ENCODE measurements at places on chromosomes 5 and 9. TPM values are rescaled to one million over a fixed set of nuclear protein-coding genes. Genes with fewer than 3 reads are reported as not detected.
A peak's percentile ranks its signal among the peaks of the same experiment; 100 is the strongest.

- no peak for DNase-seq
Measured at GRCh38 chr5:147906326-147907095, at the start of gene C5orf46. Gene C5orf46, minus strand, starts transcription at chr5:147906538. Its CDS starts 37 bp downstream, at chr5:147906501.

- no peak for DNase-seq
Measured at GRCh38 chr5:128357226-128357625, 180.8 kb downstream of the FBN2 start.

GRCh38 chr5:149439899-149440542 lies 60.9 kb upstream of the IL17B start:
- DNase-seq, result peak; percentile 75

KLF9 gene
- total RNA-seq, result 40.9 TPM
